ENCODE measurements at places on chromosomes 2 and 18.

- DNase-seq = no peak
Measured at GRCh38 chr18:49335677-49336076, 124.8 kb downstream of the DYM start.

GRCh38 chr18:46470714-46471113 lies 186.3 kb downstream of the LOXHD1 start:
- DNase-seq = no peak

DNA sequence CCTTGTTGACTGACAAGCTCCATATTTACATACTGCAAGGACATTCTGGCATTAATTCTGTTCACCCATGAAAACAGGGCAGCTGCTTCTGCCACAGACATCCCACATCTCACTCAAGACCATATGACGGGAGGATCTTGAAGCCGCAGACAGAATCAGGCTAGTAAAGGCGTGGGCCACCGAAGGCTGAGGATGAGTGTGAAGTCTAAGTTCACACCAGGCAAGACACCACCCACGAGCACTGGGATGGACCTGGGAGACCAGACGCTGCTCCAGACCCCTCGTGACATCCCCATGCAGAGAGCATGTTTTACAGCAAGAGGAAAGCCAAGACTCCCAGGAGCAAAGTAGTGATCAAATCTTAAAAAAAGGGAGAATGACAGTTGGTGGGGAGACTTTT lies 3.2 kb downstream of the FHL2 start:
- no peak for DNase-seq

DNA sequence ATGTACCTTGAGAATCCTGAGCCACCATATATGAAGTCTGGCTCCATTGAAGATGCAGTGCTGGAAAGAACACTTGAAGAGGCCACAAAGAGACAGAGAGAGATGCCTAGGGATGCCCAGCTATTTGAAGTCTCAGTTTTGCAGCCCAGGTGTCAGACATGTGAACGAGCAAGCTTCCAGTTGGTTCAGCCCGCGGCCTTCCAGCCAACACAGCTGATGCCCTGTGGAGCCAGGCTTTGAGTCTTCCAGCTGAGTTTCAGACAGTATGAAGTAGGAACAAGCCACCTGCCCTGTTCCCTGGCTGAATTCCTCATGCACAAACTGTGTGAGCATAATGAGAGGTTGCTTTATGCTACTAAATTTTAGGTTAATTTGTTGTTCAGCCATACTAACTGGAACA lies 108.8 kb downstream of the SPHKAP start:
- no peak for DNase-seq

Measured in activated gamma-delta T cell treated with anti-CD3 and anti-CD28 coated beads, Interleukin-2, amount 50 U/mL, for 16 hours (primary cell).